Activated CD4-positive, alpha-beta T cell treated with anti-CD3 and anti-CD28 coated beads, Interleukin-10, Interleukin-2, amounts not matched to agents 100 ng/mL and 50 ng/mL, durations not matched to agents 16 hours and 8 hours (primary cell): ENCODE measurements at places on chromosomes 2 and 18.

DNA sequence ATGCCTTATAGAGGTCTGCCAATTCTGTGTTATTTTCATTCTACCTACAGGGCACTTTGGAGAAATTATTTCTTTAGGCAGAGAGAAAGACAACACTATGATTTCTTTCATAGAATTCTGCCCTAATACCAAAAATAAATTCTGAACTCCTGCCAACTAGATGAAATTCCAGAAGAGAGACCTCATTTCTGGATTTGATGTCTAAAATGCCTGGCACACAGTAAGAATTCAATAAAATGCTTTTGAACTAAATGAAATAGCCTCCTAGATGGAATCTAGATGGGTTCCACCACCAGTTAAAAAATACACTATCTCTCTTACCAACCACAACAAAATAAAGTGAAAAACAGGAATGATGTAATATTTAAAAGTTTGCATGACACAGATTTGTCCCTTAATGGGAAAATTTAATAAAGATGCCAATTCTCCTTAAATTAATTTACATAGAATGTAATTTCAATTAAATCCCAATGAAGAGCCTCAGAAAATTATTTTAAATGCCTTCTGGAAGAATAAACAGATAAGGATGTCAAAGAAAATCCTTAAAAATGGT is 75.0 kb downstream of the OSBPL1A start:
- no peak for DNase-seq

GRCh38 chr2:32168513-32168912 is 2.8 kb downstream of the SLC30A6 start:
- DNase-seq: peak; percentile 28

DNA sequence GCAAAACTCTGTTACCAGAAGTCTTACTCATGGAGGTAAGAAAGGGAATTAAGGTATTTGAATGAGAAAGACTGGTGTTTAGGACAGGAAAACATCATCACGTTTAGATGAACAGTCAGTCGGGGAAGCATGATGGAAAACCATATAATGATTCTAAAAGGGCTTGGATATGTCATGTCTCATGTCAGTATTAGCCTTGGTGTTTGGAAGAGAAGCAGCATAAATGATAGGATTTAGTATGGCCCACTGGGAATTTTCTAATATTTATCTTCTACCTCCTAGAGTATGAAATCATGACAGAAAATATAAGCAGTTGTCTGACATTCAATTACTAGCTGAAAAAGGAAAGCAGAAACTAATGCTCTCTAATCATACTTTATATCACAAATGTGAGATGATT is 1643.6 kb upstream of the CELF4 start:
- no peak for DNase-seq

DNA sequence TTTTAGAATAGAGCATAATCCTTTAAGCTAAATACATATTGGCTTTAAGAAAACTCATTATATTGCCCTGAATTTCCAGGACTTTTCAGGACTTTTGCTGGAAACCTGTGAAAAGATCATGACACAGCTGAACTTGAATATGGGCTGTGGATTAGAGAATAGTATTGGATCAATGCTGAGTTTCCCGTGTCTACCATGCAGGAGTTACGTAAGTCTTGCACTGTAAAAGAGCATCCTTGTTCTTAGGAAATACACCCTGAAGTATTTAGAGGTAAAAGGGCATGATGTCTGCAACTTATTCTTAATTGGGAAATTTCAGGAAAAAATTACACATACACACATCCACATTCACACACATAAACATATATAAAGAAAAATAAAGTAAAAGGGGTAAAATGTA is 82.1 kb downstream of the ZFP36L2 start:
- DNase-seq: no peak

DNA sequence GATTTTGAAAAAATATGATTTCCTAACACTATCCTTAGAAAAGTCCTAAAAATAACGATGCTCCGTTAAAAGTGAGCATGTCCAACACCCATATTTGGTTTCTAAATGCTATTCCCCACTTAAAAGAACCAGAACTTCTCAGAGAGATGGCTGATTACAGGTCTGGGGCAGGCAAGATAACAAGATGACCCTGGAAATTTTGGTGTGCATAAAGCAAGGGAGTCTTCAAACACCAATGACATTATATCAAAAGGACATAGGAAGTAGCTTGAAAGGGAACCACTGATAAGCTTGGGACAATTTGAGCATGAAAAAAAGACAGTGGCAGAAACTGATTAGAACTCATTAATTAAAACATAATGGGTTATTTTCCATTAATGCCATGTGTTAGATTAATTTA is 17.9 kb downstream of the STK17B start:
- DNase-seq: no peak

- DNase-seq: no peak
These were observed 141.7 kb downstream of the DIS3L2 start for GRCh38 chr2:232103140-232103737.

GRCh38 chr2:229740279-229740678 is 25.9 kb upstream of the DNER start:
- DNase-seq: no peak

GRCh38 chr2:102470168-102470567 is 2.9 kb upstream of the SLC9A4 start:
- no peak for DNase-seq

DNA sequence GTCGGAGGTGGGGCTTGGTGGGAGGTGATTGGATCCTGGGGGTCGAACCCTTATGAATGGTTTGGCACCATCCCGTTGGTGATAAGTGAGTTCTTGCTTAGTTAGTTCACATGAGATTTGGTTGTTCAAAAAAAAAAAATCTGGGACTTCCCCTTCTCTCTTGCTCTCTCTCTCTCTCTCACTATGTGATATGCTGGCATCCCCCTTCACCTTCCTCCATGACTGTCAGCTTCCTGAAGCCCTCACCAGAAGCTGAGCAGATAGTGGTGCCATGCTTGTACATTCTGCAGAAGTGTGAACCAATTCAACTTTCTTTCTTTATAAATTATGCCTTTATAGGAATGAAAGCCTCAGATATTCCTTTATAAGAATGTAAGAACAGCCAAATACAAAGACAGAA is 269.7 kb upstream of the APCDD1 start:
- no peak for DNase-seq

DNA sequence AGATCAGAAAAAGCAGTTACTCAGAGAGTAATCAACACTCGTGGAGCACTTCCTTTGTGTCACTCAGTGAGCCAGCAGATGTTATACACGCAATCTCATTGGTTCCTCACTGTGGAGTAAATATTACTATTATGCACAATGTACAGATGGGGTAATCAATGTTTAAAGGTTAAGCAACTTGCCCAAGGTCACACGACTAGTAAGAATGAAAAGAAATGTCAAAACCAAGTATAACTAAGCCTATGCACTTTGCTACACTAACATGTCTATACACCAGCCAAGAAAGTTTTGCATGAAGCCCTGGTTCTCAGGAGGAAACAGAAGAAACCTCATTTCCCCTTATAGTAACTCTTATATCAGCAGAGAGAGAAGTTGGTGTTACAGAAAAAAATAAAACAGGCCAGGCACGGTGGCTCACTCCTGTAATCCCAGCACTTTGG is 5.4 kb downstream of the METTL21A start:
- peak; percentile 26 for DNase-seq
